ENCODE measurements at places on chromosomes 4 and X. TPM values are rescaled to one million over a fixed set of nuclear protein-coding genes. Genes with fewer than 3 reads are reported as not detected.

Gene CXCL3
- 7.2 TPM for total RNA-seq

Gene WDR44
- 11.6 TPM for total RNA-seq

Gene CRMP1
- total RNA-seq = 2.5 TPM

Gene SPANXB1
- 1.9 TPM for total RNA-seq
